ENCODE measurements at places on chromosomes 11 and 22. TPM values are rescaled to one million over a fixed set of nuclear protein-coding genes. Genes with fewer than 3 reads are reported as not detected.

The SLC22A9 gene
- total RNA-seq = not detected

- no peaks in the 10 kb centered on the region for H3K27me3 ChIP-seq
- H3K36me3 ChIP-seq = no peaks in the 10 kb centered on the region
- H3K4me3 ChIP-seq = no peak overlapping the region
- H3K27ac ChIP-seq = peak overlapping the region; percentile 53
Measured at GRCh38 chr11:58334708-58335107, 24.2 kb downstream of the OR5B17 start.

The TMEM25 gene
- total RNA-seq = 14.0 TPM

The CNTN5 gene
- total RNA-seq = not detected

The CYTH4 gene
- total RNA-seq = 0.28 TPM

The CSTPP1 gene
- 22.0 TPM for total RNA-seq

- DNase-seq = no peak
- no peaks in the 10 kb centered on the region for H3K36me3 ChIP-seq
- no peaks in the 10 kb centered on the region for H3K4me1 ChIP-seq
- no peaks in the 10 kb centered on the region for H3K27me3 ChIP-seq
Measured at GRCh38 chr22:26041931-26042330, 127.3 kb upstream of the SEZ6L start.

The ARHGAP8 gene
- 0.18 TPM for total RNA-seq

The NLRP6 gene
- not detected for total RNA-seq

- H3K4me3 ChIP-seq = 0 out of 2 replicates have a peak overlapping the region, but pooled peaks have one; percentile 89
- no peak overlapping the region for H3K27ac ChIP-seq
- DNase-seq = no peak
- no peaks in the 10 kb centered on the region for H3K36me3 ChIP-seq
- no peaks in the 10 kb centered on the region for H3K27me3 ChIP-seq
- no peaks in the 10 kb centered on the region for H3K4me1 ChIP-seq
Measured at GRCh38 chr11:125886997-125887372, 483 bp upstream of the HYLS1 start.

The SPA17 gene
- 14.4 TPM for total RNA-seq

The RAPSN gene
- total RNA-seq = not detected

The SLC22A8 gene
- not detected for total RNA-seq

The PLCB3 gene
- 26.9 TPM for total RNA-seq

GRCh38 chr11:112162761-112163546, 940 bp downstream of the IL18 start:
- H3K36me3 ChIP-seq = no peaks in the 10 kb centered on the region
- H3K4me1 ChIP-seq = peaks cover 7% of the 10 kb centered on the region
- no peak overlapping the region for H3K4me3 ChIP-seq

DNA sequence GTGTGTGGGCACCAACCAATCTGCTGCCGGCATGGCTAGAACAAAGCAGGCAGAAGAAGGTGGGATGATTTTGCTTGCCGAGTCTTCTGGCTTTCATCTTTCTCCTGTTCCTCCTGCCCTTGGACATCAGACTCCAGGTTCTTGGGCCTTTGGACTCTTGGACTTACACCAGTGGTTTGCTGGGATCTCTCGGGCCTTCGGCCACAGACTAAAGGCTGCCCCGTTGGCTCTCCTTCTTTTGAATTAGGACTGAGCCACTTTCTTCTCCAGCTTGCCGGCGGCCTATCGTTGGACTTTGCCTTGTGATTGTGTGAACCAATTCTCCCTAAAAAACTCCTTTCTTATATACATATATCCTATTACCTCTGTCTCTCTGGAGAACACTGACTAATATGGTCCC, 128.1 kb upstream of the TEAD1 start:
- peaks cover 21% of the 10 kb centered on the region for H3K4me1 ChIP-seq
- no peak overlapping the region for H3K4me3 ChIP-seq
- DNase-seq = no peak
- H3K27me3 ChIP-seq = no peaks in the 10 kb centered on the region
- H3K36me3 ChIP-seq = no peaks in the 10 kb centered on the region

The FZD4 gene
- total RNA-seq = 10.3 TPM

The ENTHD1 gene
- total RNA-seq = not detected

DNA sequence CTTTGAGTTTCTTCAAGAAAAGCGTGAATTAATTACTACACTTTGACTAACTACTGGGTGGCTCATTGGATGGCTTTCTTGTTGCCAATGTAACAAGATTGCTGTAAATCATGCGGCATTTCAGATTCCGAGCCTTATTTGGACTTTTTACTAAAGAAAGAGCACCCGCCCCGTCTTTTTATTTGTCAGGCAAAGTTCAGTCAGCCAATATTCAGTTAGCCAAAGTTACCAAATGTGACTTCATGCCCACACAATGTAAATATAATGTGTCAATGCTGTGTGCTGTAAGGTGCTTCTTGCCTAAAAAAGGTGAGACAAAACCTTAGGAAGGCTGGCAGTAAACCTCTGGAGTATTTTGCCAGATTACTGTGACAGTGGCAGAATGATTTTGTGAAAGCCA, 14.8 kb downstream of the FLI1 start:
- H3K4me1 ChIP-seq = peaks cover 20% of the 10 kb centered on the region
- H3K27me3 ChIP-seq = no peaks in the 10 kb centered on the region
- no peaks in the 10 kb centered on the region for H3K36me3 ChIP-seq

- H3K4me1 ChIP-seq = no peaks in the 10 kb centered on the region
- no peak overlapping the region for H3K4me3 ChIP-seq
- H3K36me3 ChIP-seq = no peaks in the 10 kb centered on the region
- H3K27me3 ChIP-seq = no peaks in the 10 kb centered on the region
Measured at GRCh38 chr11:113248702-113249490, 65.5 kb upstream of the TTC12 start.

DNA sequence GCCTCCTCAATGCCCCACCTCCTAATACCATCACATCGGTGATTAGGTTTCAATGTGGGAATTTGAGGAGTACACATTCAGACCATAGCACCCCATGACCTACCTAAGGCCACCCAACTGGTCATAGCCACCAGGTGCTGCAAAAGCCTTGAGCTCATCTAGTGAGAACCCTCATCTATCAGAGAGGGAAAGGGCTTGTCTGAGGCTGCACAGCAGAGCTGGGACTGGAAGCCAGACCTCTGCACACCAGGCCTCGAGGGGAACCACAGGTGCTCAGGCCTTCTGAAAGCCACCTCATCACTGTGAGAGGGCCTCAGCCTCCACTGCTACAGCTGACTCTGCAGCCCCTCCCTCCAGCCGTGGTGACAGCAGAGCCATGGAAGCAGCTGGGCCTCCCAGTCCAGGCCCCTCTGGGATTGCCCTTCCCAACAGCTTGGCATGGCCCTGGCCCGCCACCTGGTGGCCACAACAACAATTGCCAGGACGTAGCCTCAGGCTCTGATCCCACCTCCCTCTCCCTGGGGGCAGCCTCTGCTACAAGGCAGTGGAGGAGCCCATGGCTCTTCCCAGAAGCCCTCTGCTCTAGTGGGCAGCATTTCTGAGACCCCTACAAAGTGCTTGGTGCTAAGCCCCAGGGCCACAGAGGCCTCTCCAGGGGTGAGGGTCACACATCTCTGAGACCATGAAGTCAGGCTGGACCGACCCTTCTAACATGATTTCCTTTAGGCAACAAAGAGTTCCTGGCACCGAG, 41.0 kb upstream of the PRDM11 start:
- H3K27me3 ChIP-seq = peaks cover 22% of the 10 kb centered on the region
- no peaks in the 10 kb centered on the region for H3K36me3 ChIP-seq
- H3K27ac ChIP-seq = no peak overlapping the region

The EXT2 gene
- 85.3 TPM for total RNA-seq
